NCI-H1092 (cell line): ENCODE measurements at places on chromosomes 6 and 20.
A peak's percentile ranks its signal among the peaks of the same experiment; 100 is the strongest.

DNA sequence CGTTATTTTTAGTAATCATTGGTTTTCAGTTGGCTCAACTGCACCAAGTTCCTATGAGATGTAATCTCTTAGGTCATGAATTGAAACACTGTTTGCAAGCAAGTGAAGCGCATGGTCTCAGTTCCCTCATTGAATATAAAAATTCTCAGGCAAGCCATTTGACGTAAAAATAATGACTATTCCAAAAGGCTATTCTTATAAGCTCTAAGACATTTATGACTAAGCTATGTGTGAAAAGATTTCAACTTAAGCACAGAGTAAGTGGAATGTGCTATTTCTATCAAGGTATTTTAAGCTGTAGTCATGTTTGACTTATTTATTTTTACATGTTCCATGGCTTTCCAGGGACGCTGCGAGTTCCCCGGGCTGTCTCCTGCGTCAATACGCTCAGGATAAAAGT, 248.5 kb downstream of the THBS2 start:
- no peak for DNase-seq

DNA sequence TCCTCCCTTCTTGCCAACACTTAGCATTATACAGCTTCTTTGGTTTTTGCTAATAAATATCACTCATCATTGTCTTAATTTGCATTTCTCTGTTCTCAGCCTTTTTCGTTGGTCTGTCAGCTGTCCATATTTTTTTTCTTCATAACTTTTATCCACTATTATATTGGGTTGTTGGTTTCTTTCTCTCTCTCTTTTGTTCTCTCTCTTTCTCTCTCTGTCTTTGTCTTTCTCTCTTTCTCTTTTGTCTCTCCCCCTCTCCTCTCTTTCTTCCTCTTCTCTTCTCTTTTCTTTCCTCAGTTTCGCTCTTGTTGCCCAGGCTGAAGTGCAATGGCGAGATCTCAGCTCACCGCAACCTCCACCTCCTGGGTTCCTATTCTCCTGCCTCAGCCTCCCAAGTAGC, 36.5 kb downstream of the JARID2 start:
- no peak for DNase-seq

- DNase-seq, result no peak
Measured at GRCh38 chr6:162258647-162259046, 468.9 kb downstream of the PRKN start.

DNA sequence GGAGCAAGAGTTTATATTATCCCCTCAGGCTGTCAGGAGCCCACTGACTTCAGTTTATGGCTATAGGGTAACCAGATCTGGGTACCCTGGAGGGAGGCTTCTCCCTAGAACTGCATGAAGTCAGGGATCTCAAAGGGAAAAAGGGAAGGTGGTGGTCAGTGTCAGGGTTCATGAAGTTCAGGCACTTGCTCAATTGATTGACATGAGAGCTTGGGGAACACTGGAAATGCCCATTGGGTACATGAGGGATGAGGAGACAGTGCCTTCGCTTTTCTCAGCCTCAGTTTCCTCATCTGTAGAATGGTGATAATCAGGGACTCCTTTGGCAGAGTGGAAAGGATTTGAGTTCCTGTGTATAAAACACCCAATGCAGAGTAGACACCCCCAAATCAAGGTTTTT, 22.6 kb downstream of the SIRPA start:
- DNase-seq, result no peak

DNA sequence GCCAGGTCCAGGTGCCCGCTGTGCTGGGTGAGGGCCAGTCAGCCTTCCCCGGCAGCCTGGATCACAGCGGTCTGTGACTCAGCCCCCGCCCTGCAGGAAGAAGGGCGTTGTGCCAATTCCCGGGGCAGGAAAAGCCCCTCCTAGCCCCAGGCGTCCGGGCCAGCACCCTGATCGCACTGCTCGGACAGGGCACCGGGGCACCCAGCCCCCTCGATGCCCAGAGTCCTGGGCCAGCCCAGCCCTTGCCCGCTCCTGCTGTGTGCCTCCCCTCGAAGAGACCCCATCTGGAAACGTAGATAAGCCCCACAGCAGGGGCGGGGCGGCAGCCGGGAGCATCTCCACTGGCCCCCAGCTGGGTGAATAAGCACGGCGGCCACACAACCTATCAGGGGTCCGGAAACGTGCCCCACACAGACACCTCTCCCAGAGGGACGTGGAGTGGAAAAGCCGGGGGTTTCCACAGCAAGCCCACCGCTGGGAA, 9.9 kb downstream of the LAMA5 start:
- no peak for DNase-seq

GRCh38 chr6:168439794-168440450, 1.1 kb upstream of the SMOC2 start:
- DNase-seq, result no peak

DNA sequence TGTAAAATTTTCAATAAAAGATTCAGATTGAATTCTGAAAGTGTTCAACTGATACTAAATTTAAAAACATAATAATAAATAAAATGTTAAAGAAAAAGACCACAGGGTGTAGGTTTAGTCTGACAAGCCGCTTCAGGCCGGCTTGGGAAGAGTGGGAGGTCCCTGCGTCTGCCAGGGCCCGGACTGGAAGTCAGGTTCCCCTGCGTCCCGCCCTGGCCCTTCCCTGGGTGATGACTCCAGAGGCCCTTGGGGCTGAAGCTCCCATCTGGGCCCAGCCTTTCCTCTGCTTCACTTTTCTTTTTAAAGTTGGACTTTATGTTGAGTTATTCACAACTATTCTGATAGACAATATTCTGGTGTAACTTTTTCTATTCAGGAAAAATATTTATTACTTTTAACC, 93.3 kb downstream of the SMOC2 start:
- DNase-seq, result no peak

GRCh38 chr20:51579137-51579536, 36.6 kb upstream of the NFATC2 start:
- DNase-seq, result no peak

DNA sequence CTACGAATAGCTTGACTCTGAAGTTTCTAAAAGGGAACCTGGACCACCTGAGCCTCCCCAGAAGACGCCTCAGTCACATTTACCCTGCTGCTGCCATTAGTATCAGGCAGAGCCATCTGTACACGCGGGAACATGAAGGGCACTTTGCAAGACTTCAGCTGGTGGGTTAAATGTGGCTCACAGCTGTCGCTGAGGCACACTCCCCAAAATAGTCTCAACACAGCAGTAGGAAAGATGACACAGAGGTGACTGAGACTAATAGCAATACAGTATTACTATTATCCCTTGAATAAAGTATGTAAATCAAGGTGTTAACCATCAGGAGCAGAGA, 29.0 kb downstream of the PSMB1 start:
- DNase-seq, result no peak

- DNase-seq, result no peak
Measured at GRCh38 chr6:139249395-139249794, 42.4 kb downstream of the TXLNB start.

DNA sequence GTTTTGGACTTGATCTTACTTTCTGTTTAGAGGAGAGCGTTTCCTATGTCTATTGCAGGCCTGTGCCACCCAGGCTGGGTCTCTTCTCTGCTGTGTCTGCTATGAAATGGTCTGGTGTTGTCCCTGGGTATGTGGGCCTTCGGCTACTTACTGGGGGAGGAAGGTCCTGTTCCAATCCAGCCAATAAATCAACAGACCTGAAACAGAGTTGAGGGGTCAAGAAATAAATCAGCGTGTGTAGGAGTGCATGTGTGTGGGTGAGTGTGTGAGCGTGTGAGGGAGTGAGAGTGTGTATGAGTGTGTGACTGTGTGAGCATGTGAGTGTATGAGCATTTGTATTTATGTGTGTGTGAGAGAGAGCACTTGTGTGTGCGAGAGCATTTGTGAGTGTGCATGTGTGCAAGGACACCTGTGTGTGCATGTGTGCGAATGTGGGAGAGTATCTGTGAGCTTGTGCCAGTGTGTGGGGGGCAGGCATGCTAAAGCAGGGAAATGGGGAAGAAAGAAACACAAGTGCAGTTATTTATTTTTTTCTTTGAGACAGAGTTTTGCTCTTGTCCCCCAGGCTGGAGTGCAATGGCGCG, 86.3 kb upstream of the PMEPA1 start:
- no peak for DNase-seq

DNA sequence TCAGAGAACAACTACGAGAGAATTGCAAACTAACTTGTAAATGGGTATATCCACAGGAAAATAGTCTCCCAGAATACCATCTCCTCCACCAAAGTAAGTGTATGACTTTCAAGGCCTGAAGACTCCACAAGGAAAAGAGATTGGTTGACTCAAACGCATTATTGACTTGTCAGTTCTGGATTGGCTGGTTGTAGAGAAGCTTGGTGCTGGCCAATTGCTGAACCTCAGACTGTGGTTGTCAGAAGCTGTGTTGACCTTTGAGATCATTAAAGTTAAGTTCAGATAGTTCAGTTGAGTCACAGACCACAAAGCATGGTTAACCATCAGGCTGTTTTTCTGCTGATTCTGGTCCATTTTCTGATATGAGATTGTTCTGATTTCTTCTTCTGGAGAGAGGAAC, 388.3 kb downstream of the BMP2 start:
- DNase-seq, result no peak

GRCh38 chr20:53079261-53079691, 107.1 kb downstream of the TSHZ2 start:
- DNase-seq, result no peak

- no peak for DNase-seq
Measured at GRCh38 chr6:149405823-149406765, 6.0 kb downstream of the SUMO4 start.

DNA sequence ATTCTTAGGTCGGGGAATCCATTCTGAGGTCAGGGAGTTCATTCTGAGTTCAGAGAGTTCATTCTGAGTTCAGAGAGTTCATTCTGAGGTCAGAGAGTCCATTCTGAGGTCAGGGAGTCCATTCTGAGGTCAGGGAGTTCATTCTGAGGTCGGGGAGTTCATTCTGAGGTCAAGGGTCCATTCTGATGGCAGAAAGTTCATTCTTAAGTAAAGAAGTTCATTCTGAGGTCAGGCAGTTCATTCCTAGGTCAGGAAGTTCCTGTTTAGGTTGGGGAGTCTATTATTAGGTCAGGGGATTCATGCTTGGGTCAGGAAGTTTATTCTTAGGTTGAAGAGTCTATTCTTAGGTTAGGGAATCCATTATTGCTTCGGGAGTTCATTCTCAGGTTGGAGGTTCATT, 16.5 kb upstream of the NXT1 start:
- no peak for DNase-seq

- no peak for DNase-seq
Measured at GRCh38 chr6:101543796-101544195, 150.3 kb downstream of the GRIK2 start.

DNA sequence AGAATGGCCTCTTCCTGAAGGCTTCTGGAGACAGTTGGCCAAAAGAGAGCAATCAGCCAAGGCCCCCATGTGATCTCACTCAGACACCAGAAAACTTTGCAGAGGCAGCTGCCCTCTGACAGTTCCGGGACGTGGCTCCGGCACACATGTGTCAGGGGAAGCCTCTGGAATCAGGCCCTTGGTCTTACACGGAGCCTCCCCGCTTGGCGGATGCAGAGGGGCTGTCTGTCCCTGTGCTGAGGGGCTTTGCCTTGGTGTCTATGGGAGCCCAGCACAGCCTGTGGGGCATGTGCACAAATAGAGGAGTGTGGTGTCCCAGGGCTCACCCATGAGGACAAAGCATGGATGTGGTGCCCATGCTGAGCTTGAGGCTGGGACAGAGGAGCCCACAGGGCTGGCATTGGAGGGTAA, 13.8 kb downstream of the SIGLEC1 start:
- DNase-seq, result no peak

DNA sequence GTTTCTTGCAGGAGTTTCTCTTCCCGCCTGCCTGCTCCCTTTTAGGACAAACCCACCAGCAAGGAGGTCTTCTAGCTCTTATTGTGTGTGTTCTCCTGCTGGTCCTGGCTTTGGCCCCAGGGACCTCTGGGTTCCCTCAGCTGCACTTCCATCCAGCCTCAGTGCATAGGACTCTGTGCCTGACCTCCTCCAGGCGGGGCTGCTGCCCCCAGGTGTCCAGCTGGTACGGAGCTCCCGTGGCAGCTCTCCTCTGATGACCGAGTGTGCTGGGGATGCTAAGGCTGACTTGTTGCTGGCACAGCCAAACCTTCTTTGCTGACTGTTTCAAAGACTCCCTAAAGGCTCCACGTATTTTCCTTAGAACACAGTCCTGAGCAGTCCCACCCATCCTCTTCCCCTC, 167.6 kb upstream of the PROKR2 start:
- DNase-seq, result no peak

- no peak for DNase-seq
Measured at GRCh38 chr6:46338131-46338530, 153.1 kb downstream of the RCAN2 start.

DNA sequence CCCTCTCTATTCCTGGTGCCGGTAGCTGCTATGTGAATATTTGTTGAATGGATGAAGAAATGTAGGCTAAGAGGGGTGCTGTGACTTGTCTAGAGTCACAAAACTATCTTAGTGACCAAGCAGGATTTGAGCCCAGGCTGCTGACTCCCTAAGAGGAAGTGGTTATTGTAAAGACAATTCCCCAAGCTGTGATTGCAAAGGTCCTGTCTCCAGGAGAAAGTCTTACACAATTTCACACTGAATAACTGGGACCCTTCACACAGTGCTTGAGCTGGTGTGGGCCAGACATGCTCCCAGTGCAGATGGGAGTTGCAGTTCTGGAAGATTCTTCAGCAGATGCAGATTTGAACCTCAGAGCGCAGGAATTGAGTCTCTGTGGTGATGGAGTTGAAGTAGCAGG, 38.1 kb downstream of the IYD start:
- DNase-seq, result no peak

- DNase-seq, result no peak
Measured at GRCh38 chr6:150895928-150896632, 30.6 kb downstream of the MTHFD1L start.

GRCh38 chr6:36285797-36286196, 15.9 kb downstream of the PNPLA1 start:
- no peak for DNase-seq

DNA sequence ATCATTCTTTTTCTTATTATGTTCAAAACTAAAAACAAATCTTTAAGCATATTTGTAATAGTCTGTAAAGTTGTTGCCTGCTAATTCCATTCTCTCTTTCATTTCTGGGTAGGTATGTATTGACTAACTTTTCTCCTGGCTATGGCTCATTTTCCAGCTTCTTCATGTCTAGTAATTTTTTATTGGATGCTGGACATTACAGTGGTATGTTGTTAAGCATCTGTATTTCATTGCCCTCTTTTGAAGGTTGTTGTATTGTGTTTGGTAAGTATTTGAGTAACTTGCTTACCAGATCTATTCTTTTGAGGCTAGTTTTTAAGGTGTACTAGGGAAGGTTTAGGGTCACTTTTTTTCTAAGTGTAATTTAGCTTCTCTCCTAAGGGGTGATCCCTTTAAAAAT, 230.9 kb downstream of the TTLL2 start:
- DNase-seq, result no peak

GRCh38 chr20:32282461-32282860, 5.0 kb downstream of the KIF3B start:
- DNase-seq, result peak; percentile 44
